ENCODE measurements at places on chromosomes 1 and 21.

- no peak for DNase-seq
Measured at GRCh38 chr21:36751383-36751782, 52.5 kb downstream of the SIM2 start.

- DNase-seq: no peak
Measured at GRCh38 chr1:193216920-193217319, 30.5 kb upstream of the B3GALT2 start.

- no peak for DNase-seq
Measured at GRCh38 chr1:20355828-20356735, 65.4 kb downstream of the VWA5B1 start.

GRCh38 chr1:202871367-202871766, 17.6 kb downstream of the RABIF start:
- DNase-seq: no peak

- no peak for DNase-seq
Measured at GRCh38 chr1:192518700-192519099, 56.9 kb upstream of the RGS1 start.

- DNase-seq: no peak
Measured at GRCh38 chr1:209749205-209749604, 6.6 kb upstream of the TRAF3IP3 start.

GRCh38 chr1:100184536-100184935, 6.5 kb upstream of the LRRC39 start:
- no peak for DNase-seq

- DNase-seq: no peak
Measured at GRCh38 chr1:90593312-90593711, 123.8 kb downstream of the BARHL2 start.

- DNase-seq: no peak
Measured at GRCh38 chr1:59516881-59517280, 220.0 kb downstream of the FGGY start.

- DNase-seq: no peak
Measured at GRCh38 chr1:174269989-174270651, 110.8 kb downstream of the RABGAP1L start.

GRCh38 chr21:37670883-37671282, 245.4 kb downstream of the KCNJ6 start:
- DNase-seq: no peak

DNA sequence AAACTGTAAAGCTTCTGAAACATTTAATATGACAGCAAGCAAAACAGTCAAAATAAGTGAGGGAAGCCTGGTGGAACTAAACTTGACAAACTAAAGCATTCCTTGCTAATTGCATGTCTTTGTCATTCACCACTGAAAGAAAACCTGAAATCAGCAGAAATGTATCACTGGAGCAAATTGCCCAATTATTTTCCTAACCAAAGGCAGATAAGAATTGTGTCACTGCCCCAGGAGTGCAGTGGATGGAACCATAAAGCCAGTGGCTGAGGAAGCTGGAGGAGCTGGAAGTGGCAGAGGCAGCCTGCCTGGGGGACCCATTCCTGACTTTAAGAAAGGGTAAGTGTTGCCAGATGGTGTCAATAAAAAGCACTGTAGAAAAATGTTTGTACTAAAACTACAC, 2.7 kb upstream of the SLC30A10 start:
- DNase-seq: no peak

- DNase-seq: peak; percentile 6
Measured at GRCh38 chr1:15290382-15290781, 43.4 kb downstream of the FHAD1 start.

DNA sequence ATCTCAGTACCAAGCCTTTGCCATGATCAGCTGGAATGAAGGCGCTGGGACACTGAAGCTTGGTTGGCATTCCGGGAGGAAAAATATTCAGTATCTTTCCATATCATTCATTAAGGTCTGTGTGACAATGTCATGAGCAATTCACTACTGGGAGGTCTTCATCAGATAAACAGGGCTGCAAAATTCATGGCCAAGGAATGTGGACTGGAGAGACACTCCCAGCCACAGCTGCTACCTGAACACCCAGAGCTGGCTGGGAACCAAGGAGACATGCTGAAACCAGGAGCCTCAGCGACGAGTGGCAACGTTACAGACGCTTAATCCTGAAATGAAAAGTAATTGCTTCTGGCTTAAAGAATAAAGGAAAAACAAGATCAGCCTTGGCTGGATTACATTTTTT, 30.6 kb upstream of the DDAH1 start:
- DNase-seq: no peak

DNA sequence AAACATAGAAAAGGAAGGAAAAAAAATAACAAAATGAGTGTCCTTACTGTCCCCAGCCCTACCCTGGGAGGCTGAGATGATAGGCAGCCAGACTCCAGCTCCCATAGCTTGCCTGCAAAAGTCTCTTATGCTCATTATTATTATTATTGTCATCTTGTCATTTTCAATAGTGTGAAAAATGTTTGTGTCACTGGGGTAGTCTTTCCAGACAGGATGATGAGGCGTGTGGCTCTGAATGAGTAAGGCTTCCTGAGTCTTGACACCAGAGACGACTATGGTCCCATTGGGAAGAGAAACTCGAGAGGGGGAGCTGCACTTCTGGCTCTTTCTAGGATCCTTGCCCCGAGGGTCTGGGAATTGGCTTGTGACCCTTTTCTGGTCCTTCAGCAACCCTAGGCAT, 1.1 kb upstream of the CYB561D1 start:
- no peak for DNase-seq

DNA sequence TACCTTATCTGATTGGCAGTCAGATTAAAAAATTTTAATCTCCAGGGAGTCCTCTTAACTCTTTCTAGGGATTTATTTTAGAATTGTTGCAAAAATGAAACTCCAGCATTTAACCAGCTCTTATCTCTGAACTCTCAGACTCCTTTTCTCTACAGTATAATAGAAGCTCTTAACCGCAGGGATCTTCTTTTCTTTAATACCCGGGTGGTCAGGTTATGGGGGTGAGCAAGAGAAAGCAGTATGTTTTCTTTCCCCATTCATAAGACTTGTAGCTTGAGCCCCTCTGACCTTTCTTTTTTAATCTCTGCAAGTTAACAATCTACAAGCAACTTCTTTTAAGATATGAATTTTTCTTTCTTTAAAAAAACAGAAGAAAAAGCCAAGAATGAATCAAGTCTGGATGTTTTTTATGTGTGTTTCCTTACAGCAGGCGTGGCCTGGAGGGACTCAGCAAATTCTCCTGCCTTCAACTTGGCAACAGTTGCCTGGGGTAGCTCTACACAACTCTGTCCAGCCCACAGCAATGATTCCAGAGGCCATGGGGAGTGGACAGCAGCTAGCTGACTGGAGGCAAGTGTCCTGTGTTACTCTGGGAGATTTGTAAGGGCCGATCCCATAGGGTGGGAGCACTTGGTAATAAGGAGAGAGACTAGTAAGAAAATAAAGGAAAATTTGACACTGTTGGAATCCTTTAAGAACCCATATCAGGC, 13.4 kb upstream of the OLFML3 start:
- no peak for DNase-seq

DNA sequence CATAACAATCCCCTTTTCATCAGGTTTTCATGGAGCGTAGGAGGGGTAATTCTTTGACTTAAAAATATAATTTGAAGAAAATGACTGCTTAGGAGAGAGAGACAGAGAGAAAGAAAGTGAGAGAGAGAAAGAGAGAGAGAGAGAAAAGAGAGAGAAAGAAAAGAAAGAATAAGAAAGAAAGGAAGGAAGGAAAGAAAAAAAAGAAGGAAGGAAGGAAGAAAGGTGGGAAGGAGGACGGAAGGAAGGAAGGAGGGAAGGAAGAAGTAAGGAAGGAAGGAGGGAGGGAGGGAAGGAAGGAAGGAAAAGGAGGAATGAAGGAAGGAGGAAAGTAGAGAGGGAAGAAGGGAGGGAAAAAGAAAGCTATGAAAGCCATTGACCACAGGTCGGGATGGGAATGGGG, 10.8 kb upstream of the DEGS1 start:
- no peak for DNase-seq

GRCh38 chr1:210298936-210299335, 29.8 kb upstream of the HHAT start:
- DNase-seq: no peak
